OCI-M1 (cell line): ENCODE measurements at places on chromosomes 13 and 19.

DNA sequence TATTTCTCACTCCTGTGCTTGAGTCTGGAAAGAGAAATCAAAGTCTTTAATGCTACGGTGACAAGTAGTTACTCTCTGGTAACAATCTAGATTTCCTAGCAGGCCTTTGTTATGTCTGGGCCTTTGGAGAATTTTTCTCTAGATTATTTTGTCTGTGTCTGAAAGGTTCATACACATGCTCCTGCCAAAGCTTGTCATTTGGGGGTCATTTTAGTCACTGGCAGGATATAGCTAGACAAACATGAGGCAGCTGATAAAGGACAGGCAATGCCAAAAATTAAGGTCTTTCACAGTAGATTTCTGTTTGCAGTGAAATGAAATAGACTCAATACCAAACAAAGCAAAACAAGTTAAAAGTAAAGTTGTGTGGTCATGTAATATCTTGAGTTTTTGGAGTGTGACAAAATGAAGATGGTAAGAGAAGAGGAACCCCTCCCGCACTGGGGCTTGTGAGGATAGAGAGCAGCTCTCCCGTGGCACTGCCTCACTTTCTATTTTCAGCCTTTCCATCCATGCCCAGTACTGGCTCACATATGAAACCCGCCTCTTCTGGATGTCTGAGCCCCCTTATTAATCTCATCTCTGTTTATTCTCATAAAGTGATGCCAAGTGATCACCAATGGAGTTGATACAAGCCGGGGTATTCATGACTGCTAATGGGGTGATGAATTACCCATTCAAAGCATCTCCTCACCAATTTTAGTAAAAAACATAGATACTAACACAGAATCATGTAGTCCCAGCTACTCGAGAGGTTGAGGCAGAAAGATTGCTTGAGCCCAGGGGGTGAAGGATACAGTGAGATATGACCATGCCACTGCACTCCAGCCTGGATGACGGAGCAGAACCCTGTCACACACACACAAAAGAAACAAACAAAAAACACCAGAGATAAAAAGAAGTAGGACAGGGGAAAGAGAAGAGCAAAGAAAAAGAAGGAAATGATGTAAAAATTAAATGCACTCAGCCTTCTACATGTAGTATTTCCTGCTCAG, 389.3 kb downstream of the FGF14 start:
- DNase-seq: no peak

GRCh38 chr19:47511128-47511517, 3.7 kb downstream of the NAPA start:
- DNase-seq: no peak

DNA sequence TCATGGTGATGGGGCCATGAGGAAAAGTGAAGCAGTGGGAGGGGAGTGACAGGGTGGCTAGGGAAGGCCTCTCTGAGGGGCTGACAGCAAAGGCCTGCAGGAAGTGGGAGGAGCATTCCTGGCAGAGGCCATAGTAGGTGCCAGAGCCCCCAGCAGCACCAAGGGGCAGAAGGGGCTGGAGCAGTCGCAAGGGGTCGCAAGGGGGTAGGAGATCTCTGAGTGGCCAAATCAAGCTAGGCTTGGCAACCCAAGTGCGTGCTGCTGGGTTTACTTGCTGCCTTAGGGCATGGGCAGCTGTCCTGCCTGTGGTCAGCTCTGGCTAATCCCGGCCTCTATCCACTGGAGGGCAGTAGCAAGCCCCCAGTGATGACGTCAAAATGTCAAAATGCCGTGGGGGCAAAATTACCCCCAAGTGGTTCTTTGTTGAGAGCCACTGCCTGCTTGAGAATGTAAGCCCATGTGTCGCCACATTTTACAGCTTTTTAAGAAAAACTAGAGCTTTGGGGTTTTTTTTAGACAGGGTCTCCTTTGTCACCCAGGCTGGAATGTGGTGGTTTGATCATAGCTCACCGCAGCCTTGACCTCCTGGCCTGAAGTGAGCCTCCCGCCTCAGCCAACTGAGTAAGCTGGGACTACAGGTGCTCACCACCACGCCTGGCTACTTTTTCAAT, 11.8 kb downstream of the CCDC97 start:
- DNase-seq: peak; percentile 72

DNA sequence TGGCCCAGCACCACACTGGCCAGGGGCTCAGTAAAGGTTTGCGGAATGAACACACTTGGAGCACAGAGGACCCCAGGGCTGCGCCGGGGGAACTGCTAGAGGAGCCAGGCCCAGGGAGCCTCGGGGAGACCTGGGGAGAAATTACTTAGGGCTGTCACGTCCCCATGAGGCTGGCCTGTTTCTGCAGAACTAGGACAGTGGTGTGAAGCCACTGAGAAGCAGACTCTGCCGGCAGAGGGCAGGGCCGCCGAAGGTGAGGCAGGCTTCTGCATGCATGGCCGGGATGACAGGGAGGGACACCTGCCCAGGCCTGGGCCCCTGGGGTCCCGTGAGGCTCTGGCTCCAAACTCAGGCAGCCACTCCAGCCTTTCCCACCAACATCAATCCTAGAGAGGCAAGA, 26.4 kb downstream of the ELAVL1 start:
- DNase-seq: no peak

- no peak for DNase-seq
Observed at GRCh38 chr19:3285647-3286176, 61.3 kb downstream of the CELF5 start.

- no peak for DNase-seq
Observed at GRCh38 chr19:53771144-53771543, 53.0 kb downstream of the NLRP12 start.

- DNase-seq: no peak
Observed at GRCh38 chr19:56842412-56842811, 1.9 kb upstream of the PEG3 start.

DNA sequence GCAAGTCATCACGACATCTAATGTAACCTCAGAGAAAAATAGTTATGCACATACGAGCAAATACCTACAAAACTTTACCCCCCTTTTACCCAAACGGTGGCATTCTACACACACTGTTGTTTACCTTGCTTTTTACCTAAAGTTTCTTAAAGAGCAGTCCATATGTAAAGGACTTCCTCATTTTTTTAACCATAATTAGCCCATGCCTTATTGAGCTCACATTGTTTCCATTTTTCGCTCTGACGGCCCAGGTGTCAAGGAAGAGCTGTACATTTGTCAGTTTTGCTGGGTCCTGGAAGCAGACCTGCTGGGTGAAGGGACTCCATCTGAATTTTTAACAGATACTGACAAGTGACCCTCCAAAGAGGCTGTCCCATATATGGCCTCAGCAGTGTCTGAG, 89.4 kb downstream of the STK24 start:
- DNase-seq: peak; percentile 18

GRCh38 chr13:30105381-30105780, 202.0 kb downstream of the KATNAL1 start:
- DNase-seq: no peak
